ENCODE measurements at places on chromosomes 3 and 15.

GRCh38 chr15:43239732-43240491 is 19.1 kb upstream of the EPB42 start:
- DNase-seq, result no peak

GRCh38 chr3:122826278-122826677 is 31.4 kb downstream of the SLC49A4 start:
- DNase-seq, result no peak

- DNase-seq, result no peak
Observed at GRCh38 chr15:37037850-37038715, 62.3 kb downstream of the MEIS2 start.

DNA sequence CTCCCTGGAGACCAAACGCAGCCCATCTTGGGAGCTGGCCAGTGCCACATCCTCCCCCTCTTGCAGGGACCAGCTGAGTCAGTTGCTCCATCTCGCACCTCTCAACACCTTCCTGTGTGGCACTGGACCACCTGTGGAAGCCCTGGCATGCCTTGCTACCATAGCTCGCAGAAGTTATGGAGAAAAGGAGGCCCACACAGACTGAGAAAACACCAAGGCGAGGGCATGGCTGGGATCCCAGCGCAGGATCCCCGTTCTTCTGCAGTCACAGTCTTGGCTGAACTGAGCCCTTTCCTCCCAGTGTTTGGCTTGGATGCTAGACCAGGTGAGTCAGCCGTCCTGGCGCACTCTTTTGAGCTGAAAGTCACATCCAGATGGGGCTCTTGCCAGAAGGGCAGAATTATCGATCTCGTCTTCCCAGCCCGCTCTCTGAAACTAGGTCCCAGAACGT is 46.9 kb downstream of the CHRD start:
- no peak for DNase-seq

DNA sequence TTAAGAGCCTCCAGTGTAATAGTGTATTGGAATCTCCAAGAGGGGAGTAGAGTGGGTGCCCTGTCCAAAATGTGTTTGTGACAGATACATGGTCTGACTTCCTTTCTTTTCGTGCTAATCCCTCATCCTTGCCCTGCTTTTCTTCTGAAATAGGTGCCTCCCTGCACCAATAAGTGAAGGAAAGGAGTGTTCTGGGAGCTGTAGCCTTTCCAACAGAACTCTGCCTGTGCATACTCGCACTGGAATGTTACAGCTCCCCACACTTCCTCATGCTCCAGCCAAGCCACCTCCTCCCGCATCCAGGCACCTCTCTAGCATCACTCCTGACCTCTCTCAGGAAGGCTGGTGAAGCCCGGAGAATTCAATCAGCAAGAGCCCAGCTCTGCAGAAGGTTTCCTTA is 478.0 kb downstream of the GABRG3 start:
- DNase-seq, result no peak

DNA sequence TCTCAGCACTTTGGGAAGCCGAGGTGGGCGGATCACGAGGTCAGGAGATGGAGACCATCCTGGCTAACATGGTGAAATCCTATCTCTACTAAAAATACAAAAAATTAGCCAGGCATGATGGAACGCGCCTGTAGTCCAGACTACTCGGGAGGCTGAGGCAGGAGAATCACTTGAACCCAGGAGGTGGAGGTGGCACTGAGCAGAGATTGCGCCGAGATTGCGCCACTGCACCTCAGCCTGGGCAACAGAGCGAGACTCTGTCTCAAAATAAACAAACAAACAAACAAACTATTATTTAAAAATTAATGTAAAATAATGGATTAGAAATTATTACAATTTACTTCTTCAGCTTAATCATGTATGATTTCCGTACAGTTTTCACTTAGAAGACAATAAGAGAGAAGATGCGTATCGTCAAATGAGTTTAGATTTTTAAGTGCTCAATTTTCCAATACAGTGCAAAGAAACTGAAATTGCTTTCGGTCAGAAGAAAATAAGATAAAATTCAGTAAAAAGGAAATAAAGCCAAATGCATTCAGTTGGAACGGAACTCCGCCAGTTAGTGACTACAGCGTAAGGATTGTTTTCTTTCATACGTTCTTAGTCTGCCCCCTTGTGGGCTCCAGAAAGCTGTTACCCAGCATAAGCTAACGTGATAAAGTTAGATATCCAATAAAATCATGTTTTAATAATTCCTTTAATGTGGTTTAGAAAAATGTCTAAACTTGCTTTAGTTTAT is 24.8 kb downstream of the AADAC start:
- DNase-seq, result no peak

- no peak for DNase-seq
Observed at GRCh38 chr3:165895919-165896318, 58.7 kb upstream of the BCHE start.

GRCh38 chr15:70754862-70755261 is 8.5 kb downstream of the UACA start:
- DNase-seq, result no peak

GRCh38 chr3:8835385-8835784 is 66.0 kb upstream of the OXTR start:
- no peak for DNase-seq

GRCh38 chr15:101413239-101413638 is 76.3 kb downstream of the PCSK6 start:
- DNase-seq, result no peak

- DNase-seq, result no peak
Observed at GRCh38 chr3:120650311-120650710, 31.7 kb downstream of the HGD start.

- DNase-seq, result no peak
Observed at GRCh38 chr15:82098674-82099073, 52.9 kb upstream of the MEX3B start.

DNA sequence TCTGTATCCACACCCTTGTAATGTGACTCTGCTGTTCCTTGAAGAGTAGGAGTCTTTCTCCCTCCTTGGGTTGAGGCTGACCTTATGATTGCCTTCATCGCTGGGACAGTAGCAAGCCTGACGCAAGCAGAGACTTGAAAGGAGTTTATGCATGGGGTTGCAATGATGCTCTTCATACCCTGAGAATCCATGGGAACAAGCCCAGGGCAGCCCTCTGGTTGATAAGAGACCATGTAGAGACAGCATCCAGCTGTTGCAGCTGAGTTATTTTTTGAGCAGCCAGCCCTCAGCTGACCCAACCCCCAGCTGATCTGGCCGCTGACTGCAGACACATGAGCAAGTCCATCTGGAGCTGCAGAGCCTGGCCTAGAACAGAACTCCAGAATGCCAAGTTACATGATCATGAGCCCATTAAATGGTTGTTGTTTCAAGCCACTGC is 60.6 kb upstream of the ARNT2 start:
- no peak for DNase-seq

DNA sequence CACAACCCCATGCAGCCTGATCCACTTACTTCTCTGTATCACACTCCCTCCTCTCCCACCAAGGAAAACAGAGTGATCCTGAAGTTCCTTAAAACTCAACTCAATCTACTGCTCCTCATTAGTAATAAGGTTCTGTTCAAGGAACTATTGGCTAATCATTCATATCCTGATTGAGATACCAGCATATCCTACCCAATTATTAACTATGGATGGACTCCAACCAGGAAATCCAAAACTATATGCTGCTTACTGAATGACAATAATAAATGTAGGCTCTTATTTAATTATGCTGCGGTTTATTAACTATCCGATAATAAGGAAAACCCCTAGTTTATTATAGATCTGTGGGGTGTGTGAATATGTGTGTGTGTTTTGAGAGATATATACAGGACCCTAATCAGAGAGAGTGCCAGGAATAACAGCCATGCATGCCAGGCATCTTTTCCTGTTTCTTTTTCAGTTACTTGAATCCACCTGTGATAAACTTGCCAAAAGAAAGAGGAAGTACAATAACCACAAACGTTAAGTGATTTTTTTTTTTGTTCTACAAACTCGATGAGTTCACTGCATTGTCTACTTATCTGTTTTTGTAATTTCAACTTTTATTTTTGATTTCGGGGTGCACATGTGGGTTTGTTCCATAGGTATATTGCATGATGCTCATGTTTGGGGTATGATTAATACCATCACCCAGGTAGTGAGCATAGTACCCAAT is 1031.7 kb upstream of the CFAP20DC start:
- no peak for DNase-seq

- no peak for DNase-seq
Observed at GRCh38 chr3:135416182-135416581, 549.3 kb upstream of the PPP2R3A start.

GRCh38 chr3:111603679-111604078 is 8.5 kb upstream of the ZBED2 start:
- no peak for DNase-seq

- no peak for DNase-seq
Observed at GRCh38 chr15:94252906-94253491, 21.6 kb downstream of the MCTP2 start.

DNA sequence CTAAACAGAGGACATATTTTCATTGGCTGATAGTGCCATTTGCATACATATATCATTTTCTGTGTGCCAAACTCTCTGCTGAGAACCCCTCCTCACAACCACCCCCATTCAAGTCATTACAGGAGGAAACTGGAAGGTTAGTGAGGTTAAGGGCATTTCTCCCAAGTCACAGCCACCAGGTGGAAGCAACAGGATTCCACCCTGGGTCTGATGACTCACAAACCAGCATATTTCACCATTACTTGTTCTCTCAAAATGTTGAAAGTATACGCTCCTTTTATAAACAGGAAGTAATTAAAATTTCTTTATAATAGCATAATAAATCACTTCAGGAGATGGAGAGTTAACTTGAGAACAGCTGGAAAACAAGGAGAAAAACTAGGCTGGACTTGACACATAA is 398.6 kb upstream of the WNT5A start:
- no peak for DNase-seq

DNA sequence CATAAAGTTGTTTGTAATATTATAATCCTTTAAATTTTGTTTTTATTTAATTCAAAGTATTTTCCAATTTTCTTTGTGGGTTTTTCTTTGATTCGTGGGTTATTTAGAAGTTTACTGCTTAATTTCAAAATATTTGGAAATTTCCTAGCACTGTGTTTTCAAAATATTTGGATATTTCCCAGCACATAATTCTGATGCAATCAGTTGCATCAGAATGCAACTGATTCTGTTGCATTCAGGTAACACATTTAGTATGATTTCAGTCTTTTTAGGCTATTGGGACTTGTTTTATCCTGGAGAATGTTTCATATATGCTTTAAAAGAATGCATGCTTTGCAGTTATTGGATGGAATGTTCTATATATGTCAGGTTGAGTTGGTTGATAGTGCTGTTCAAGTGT is 18.2 kb upstream of the PRR23C start:
- DNase-seq, result no peak

DNA sequence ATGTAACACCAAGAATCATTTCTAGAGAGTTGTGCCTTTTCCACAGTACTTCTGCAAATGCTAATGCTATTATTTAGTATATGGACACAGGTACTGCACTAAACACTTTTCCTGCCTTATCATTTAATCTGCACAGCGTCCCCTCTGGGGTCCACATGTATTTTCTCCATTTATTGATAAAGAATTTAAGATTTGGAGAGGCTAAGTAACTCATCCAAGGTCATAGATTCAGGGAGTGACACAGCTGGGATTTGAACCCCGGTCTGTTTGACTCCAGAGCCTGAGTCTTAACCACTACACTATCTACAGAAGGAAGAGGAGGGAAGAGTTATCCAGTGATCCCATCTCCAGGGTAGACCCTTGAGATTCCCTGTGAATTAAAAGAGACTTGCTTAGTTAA is 24.9 kb upstream of the TPRG1 start:
- DNase-seq, result no peak

GRCh38 chr3:55708242-55708641 is 221.1 kb upstream of the WNT5A start:
- DNase-seq, result no peak

DNA sequence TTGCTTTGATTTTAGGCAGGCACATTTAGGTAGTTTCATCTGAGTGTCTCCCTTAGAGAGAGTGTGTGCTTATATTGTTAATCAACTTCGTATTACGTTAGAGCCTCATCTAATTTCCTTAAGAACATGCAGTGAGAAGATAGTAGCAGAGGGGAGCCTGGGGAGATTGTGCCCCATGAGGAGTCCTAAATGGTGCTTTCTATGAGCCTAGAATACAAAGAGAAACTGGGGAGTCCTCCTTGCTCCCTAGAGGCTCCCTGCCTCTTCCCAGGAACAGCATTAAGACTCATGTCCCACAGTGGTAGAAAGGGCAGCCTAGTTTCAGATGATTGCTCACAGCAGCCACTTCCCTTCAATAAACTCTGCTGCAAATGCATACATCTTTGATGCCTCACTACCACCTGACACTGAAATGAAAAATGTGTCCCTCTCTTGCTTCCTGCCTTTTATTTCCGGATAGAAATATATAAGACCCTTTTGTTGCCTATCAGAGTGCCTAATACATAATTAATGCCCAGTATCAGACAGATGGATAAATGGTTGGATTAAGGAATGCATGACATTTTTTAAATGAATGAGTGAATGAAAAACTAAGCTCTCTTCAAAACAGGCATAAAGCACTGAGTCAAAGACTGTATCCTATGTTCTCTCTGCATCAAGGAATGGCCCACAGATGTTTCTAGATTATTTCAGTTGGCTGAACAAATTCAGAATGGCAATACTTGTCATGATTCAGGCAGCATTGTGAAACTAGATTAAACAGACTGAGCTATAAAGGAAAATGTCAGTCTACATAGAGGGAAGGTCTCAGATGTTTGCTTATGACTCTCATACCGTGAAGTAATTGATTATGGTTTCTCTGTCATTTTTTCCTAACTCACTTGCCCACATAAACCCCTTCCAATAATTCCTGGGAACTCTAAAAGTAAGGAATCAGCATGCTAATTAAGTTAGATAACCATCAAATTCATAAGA is 362.1 kb downstream of the LRRC3B start:
- no peak for DNase-seq

- DNase-seq, result no peak
Observed at GRCh38 chr15:91110407-91110806, 10.3 kb downstream of the SV2B start.

DNA sequence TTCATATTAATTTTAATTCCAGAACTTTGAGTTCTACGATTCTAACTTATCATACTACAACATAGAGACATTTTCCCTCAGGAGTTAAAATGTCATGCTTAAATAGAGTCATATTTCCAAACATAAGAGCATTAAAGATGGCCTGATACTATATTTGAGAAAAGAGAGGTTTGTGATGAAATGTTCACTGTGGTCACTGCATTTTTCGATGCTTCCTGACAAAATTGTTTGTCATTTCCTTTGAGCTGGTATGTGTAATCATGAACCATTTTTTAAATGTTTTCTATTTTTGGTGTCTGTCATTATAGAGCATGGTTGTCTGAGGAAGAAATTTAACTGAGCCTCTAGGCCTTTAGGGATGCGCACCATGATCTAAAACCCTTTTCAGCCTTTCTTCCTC is 721.4 kb upstream of the NR2F2 start:
- DNase-seq, result no peak

- DNase-seq, result peak; percentile 38
Observed at GRCh38 chr15:68817304-68818065, 3.2 kb downstream of the ANP32A start.

Measured in stimulated activated CD8-positive, alpha-beta memory T cell treated with anti-CD3 and anti-CD28 coated beads, Interleukin-15, amount 100 ng/mL, for 1 hour (primary cell).